ENCODE measurements at places on chromosomes 5 and 9.
A peak's percentile ranks its signal among the peaks of the same experiment; 100 is the strongest.

DNA sequence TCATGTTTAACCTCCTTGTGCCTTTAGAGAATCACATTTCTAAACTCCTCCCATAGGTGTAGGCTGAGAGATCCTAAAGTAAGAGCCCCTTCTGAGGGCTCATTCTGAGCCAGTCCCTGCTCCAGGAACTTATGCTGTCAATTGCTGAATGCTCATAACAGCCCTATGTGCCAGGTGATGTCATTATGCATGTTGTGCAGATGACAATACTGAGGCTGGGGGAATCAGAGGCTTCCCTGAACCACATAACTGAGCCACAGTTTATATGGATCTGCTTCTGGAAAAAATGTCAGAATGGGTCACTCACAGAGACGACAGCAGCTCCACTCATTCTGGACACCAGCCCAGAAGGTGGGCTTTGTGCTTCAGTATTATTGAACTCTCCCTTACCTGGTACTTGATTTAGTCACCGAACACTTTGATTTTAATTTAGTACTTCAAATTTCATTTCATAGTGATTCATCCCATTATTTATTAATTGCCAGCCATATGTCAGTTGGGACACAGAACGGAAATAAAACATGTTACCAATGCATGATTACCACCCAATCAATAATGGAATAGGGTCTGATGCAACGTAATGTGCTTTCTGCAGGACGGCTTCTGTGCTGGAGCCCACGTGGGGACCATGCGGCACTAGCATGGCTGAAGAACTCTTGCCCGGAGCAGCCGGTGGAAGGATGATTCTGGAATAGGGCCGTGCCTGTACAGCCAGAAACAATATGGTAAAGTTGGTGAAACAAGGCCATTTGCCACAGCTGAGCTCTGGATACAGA, 406.3 kb downstream of the IRX1 start:
- no peak for DNase-seq

DNA sequence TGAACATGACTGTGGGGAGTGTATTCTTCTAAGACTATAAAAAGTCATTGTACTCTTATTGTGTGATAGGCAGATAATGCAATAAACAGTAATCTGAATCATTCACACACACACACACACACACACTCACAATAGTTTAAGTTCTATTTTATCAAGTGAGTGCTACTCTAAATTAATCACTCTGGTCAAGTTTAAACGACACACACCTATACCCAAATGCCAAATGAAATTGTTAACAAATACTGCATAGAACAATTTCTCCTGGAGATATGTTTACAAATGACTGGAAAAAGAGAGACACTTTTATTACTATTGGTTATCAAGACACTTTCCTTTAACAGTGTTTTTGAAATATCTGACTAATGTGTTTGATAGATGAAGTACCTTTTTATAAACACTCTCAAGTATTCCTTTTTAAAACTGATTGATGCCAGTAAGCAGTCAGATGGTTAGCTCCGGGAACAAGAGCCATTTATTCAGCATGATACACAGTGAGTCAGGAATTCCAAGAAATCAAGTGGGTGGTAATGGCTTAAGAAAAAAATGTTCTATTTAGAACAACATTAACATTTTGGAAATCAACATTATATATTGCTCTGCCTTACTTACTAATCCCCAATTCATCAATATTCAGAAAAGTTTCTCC, 521.6 kb upstream of the ST8SIA4 start:
- no peak for DNase-seq

- DNase-seq = no peak
These were observed 355.6 kb upstream of the DAB2 start for GRCh38 chr5:39780347-39780746.

GRCh38 chr5:139897982-139898381, 102.4 kb downstream of the PSD2 start:
- no peak for DNase-seq

- DNase-seq = peak; percentile 62
These were observed 1.3 kb upstream of the TRMO start for GRCh38 chr9:97923529-97924108.

- no peak for DNase-seq
These were observed 28.7 kb downstream of the ENHO start for GRCh38 chr9:34493972-34494535.

DNA sequence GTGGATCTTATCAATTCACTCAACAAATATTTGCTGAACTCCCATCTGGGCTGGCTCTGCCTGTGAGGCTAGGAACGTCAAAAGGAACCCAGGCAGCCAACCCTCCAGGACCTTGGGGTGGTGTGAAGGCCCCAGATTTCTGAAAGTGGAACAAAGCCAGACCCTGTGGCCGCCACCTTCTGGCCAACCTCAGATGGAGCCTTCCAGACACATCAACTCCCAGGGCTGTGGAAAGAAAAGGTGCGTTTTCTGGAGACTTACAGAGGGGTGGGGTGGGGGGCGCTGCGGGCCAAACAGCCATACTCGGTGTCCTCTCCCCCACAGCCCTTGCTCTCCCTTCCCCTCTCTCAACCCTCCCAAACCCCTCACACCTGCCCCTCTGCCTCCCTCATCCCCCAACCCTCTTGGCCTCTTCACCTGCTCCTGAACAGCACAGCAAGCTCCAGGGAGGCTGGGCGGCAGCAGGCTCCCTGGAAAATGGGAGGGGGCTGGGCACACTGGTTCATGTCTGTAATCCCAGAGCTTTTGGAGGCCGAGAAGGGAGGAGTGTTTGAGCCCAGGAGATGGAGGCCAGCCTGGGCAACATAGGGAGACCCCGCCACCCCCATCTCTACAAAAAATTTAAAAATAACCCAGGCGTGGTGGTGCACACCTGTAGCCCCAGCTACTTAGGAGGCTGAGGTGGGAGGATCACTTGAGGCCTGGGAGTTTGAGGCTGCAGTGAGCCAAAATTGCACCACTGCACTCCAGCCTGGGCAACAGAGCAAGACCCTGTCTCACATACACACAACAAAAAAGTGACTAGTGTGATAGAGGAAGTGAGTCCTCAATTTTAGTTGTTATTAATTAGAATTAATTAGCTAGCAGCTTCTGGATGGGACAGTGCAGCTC, 45.0 kb upstream of the PRRC2B start:
- no peak for DNase-seq

- DNase-seq = no peak
These were observed 192.2 kb upstream of the RPS23 start for GRCh38 chr5:82470185-82470994.

GRCh38 chr5:81980598-81981260, 8.9 kb downstream of the ATG10 start:
- DNase-seq = no peak

- no peak for DNase-seq
These were observed 289.2 kb upstream of the PCSK5 start for GRCh38 chr9:75601280-75601679.

All from stimulated activated CD4-positive, alpha-beta T cell treated with anti-CD3 and anti-CD28 coated beads, Interleukin-1b, Interleukin-23, amount 100 ng/mL, for 24 hours (primary cell).